ENCODE measurements at places on chromosomes 7 and 10. TPM values are rescaled to one million over a fixed set of nuclear protein-coding genes. Genes with fewer than 3 reads are reported as not detected.
A peak's percentile ranks its signal among the peaks of the same experiment; 100 is the strongest.

The LRIT1 gene
- total RNA-seq: not detected

The CYP3A4 gene
- total RNA-seq: not detected

The HPSE2 gene
- total RNA-seq: 0.77 TPM

- H3K27me3 ChIP-seq: no peaks in the 10 kb centered on the region
- no peak overlapping the region for H3K4me3 ChIP-seq
- no peaks in the 10 kb centered on the region for H3K4me1 ChIP-seq
- H3K36me3 ChIP-seq: peaks cover 42% of the 10 kb centered on the region
- no peak overlapping the region for H3K27ac ChIP-seq
These were observed 15.2 kb downstream of the ZNF786 start for GRCh38 chr7:149075286-149075685.

GRCh38 chr7:405489-406211, 114.0 kb downstream of the PDGFA start:
- no peaks in the 10 kb centered on the region for H3K4me1 ChIP-seq
- H3K4me3 ChIP-seq: no peak overlapping the region
- H3K27ac ChIP-seq: no peak overlapping the region
- H3K36me3 ChIP-seq: no peaks in the 10 kb centered on the region
- H3K27me3 ChIP-seq: peaks cover 23% of the 10 kb centered on the region
- peak; percentile 27 for DNase-seq

DNA sequence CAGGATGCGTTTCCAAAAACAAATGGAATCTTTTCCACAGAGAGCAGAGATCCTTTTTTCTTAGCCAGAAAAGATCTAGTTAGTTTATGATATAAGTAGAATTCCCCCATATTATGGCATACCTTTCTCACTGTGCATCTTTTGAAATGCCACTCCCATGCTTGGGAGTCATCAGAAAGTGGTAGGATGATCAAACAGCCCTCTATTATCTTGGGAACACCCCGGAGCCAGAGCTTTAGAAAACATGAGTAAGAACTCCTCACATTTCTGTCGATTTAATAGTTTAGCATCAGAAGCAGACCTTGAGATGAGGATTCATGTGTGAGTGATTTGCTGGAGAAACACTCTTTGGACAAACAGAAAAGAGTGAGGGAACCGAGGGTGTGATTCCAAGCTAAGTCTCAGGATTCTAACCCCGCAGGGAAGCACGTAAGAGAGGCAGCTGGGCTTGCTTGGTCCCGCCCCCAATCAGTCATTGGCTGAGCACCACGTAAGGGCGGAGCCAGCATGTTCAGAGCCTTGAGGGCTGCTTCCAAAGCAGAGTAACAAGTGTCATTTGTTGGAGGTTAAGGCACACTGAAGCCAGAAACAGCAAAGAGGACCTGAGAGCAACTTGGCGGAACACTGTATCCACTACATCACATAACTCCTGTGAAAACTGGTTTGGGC, 43.7 kb upstream of the NXPH1 start:
- no peaks in the 10 kb centered on the region for H3K4me1 ChIP-seq
- H3K27ac ChIP-seq: no peak overlapping the region
- no peak for DNase-seq
- no peaks in the 10 kb centered on the region for H3K27me3 ChIP-seq
- H3K36me3 ChIP-seq: no peaks in the 10 kb centered on the region

GRCh38 chr10:36181426-36182178, 539.5 kb upstream of the FZD8 start:
- H3K36me3 ChIP-seq: no peaks in the 10 kb centered on the region
- no peak for DNase-seq
- no peaks in the 10 kb centered on the region for H3K27me3 ChIP-seq
- no peak overlapping the region for H3K4me3 ChIP-seq

GRCh38 chr10:104329735-104330134, 8.5 kb downstream of the ITPRIP start:
- no peak for DNase-seq
- peaks cover 100% of the 10 kb centered on the region for H3K4me1 ChIP-seq
- peak overlapping the region; percentile 99 for H3K27ac ChIP-seq
- no peak overlapping the region for H3K4me3 ChIP-seq
- no peaks in the 10 kb centered on the region for H3K36me3 ChIP-seq
- H3K27me3 ChIP-seq: no peaks in the 10 kb centered on the region

- H3K4me1 ChIP-seq: no peaks in the 10 kb centered on the region
- no peaks in the 10 kb centered on the region for H3K27me3 ChIP-seq
- H3K4me3 ChIP-seq: no peak overlapping the region
- DNase-seq: no peak
These were observed 41.8 kb downstream of the ASZ1 start for GRCh38 chr7:117385363-117386109.

DNA sequence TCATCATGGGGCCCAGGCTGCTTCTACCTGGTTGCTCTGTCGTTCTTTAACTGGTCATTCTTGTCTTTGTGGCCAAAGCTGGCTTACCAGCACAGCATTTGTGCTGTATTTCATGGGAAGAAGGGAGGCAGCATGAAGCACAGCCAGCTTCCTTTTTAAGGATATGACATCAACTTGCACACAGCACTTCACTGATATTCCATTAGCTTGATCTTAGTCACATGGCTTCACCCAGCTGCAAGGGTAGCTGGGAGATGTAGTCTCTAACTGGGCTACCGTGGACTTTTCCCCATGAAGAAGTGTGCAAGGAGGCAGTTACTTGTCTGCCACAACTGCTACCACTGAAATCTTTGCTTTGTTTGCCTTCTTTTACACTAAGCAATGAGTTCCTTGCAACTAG, 525.2 kb downstream of the LRMDA start:
- H3K27me3 ChIP-seq: no peaks in the 10 kb centered on the region
- H3K4me3 ChIP-seq: no peak overlapping the region
- H3K36me3 ChIP-seq: no peaks in the 10 kb centered on the region
- DNase-seq: no peak
- no peaks in the 10 kb centered on the region for H3K4me1 ChIP-seq
- no peak overlapping the region for H3K27ac ChIP-seq
